ENCODE measurements at places on chromosomes 3 and 15.
A peak's percentile ranks its signal among the peaks of the same experiment; 100 is the strongest.

GRCh38 chr3:144257381-144257780 is 285.8 kb downstream of the DIPK2A start:
- DNase-seq: peak; percentile 30

DNA sequence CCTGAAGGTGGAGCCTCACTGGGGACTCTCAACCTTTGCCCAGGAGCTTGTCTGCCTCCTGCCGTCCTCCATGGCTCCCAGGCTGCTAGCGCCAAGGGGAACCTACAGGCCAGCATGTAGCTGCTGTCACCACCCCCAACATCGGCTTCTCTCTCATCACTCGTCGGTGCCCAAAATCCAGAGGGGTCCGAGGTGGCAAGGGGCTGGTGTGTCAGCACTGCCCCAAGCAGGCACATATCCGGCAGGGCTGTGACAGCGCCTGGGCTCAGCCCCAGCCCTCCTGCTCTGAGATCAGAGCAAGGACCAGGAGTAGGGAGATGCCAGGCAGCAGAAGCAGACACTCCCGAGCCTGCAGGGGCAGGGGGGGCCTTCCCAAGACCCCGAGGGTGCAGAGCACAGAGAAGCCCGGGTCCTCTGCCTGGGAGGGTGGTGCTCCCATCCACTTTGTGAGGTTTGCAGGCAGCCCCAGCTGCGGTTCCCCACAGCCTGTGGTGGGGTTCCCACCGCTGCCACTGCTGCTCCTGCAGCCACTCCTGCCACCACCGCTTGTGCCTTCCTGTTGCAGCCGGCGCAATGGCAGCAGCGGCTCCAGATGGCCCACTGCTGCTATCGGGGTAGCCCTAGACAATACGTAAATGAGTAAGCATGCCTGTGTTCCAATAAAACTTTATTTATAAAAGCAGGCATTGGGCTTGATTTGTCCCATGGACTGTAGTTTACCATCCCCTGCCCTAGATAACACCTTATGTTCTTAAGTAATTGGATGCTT is 451.0 kb downstream of the EPHA6 start:
- no peak for DNase-seq

DNA sequence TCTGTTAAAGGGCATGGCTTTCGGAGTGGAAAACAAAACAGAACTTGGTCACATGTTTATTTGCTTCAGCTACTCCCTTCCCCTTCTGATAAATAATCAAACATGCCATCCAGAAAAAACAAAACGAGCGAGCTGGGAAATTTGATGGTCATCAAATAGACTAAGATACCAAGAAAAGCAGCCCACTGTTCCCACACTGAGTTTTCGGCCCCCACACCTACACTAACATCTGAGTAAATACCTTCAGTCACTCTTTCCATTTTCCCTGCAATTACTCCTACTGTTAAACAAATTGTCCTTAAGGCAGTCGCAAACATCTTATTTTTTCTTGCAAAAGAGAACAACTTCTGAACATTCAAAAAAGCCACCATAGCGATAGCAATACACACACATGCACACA is 454.6 kb downstream of the FOXP1 start:
- DNase-seq: no peak

DNA sequence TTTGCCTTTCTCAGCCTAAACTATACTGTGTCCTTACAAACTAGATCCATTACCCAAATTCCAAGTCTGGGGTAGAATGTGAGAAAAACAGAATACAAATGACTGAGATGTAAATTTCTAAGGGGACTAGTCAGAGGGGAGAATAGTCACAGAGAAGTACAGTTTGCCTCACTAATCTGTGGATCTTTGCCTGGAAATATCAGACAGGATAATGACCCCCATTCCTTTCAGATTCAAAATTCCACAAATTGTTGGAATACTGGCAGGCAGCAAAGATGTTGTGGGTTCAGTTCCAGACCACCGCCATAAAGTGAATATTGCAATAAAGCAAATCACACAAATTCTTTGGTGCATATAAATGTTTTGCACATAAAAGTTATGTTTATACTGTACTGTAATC is 762.8 kb upstream of the NR2F2 start:
- no peak for DNase-seq

DNA sequence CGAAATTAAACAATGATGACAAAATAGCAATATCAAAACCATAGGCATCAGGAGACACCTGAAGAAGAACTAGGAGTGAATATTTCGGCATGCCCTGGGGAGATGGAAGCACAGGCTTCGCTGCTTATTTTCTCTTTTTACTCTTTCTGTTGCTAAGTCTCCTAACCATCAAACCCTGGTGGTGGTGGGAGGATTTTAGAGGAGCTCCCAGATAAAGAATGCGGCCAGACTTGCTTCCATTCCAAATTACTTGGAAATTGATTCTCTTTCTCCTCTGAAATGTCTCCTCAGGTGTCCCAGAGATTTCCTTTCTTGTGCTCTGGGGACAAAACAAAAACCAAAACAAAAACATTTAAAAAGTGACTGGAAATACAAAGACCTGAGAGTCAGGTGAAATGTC is 243.0 kb downstream of the KBTBD8 start:
- no peak for DNase-seq

- DNase-seq: no peak
Measured at GRCh38 chr3:148162132-148162531, 535.6 kb upstream of the AGTR1 start.

Measured in common myeloid progenitor, CD34-positive (primary cell).